Muscle of arm (tissue), 14 donors: ENCODE measurements at places on chromosomes 6 and 20. TPM values are rescaled to one million over a fixed set of nuclear protein-coding genes. Genes with fewer than 3 reads are reported as not detected.

DNA sequence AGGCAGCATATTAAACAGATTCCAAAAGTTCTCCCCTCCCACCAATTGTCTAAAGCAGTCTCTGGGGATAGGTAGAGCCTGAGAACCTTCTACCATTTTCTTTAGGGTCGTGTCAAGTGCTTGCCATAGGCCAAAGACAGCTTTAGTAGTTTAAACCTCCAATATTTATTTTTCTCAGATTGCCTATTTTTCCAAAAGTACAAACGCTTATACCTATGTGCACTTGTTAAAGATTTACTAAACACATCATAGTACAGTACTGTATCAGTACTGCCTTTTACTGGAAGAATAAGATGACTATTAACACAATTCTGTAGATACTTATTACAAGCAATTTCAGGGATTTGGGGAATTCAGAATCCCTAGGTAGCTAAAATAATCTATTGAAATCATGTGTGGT lies 29.4 kb downstream of the AKIRIN2 start:
- no peak for DNase-seq

GRCh38 chr6:80460257-80460865 lies 353.9 kb downstream of the BCKDHB start:
- no peak for DNase-seq

- no peak for DNase-seq
Measured at GRCh38 chr6:24763578-24763977, 11.2 kb upstream of the GMNN start.

DNA sequence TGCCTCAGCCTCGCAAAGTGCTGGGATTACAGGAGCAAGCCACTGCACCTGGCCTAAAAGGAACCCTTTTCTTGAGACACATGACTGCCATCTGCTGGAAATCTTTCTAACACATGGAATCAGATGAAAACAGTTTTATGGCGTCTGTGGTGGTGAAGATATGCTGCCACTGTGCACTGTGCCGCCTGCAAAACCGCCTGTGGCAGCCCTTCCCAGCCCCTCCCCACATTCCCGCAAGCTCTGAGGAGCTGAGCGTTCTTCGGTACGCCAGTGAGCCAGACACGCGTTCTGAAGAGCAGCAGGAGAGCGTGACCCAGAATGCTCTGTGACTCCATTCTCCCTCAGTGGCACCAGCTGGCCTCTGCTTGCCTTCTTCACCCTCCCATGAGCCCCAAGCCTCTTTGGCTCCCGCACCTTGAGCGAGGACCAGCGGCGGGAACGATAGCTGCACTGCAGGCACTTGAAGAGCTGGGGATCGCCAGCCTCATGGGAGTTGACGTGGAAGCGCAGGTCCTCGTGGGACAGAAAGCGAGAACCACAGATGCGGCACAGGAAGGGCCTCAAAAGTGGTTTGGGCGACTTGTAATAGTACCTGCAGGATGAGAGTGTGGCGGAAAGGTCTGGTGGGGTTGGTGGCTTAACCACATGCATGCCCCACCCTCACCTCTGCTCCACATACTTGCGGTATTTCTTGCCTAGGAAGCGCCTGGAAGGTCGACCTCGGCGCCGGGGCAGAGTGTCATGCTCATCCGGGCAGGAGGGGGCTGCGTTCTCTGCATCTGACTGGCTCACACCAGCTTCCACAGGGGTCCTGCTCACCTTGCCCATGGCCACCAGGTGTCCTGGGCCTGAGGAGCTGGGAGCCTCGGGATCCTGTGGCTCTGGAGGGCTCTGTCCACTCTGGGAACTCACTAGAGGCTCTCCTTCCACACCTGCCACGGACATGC lies 8.7 kb downstream of the ZNF335 start:
- no peak for DNase-seq

DNA sequence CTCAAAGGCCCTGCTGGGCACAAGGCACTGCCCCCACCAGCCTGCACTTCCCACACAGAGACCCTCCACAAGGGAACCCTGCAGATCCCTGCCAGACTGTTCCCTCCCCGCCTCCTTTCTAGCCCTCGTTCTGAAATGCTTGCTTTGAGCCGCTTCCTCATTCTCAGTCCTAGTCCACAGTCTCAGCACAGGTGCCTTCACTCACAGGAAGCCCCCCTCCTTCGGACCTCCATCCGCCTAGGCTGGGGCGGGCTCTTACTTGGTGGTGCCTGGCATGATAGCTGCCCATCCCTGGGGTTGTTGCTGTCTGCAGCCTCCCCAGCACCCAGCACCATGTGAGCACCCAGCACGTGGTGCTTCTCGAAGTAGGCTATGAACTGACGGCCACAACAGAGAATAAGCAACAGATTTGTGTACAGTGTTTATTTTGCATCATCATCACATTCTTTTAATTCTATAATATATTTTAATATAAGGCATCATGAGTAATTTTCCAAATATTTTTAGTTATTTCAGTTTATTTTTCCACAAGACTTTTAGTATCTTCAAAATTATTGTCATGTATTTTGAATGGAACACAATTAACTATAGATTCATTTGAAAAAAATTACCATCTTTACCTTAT lies 12.3 kb downstream of the CST5 start:
- no peak for DNase-seq

DNA sequence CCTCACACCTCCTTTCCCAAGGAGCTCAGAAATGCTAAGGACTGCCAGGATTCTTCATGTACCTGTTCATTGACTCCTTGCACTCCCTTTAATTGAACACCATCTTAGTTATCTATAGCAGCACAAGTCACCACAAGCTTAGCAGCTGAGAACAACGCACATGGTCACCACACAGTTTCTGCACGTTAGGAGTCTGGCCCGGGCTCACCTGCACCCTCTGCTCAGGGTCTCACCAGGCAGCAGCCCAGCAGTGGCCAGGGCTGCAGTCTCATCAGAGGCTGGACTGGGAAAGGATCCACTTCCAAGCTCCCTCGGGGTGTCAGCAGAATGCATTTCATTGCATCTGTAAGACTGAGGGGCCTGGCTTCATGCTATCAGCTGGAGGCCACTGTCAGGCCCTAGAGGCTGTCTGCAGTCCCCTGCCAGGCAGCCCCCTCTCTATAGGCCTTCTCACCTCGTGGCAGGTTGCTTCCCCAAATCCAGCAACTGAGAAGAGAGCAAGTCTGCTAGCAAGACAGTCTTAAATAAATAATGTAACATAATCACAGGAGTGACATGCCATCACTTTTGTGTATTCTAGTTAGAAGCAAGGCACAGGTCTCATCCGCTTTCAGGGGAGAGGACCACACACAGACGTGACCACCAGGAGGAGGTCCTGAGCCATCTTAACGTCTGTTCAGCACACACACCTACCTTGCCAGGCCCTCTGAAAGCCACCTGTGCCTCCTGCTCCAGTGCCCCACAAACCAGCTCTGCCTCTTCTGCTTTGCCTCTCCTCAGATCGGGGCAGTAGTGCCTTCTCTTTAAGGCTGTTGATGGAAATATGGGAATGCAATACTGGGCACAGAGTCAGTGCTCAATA lies 165.2 kb upstream of the CST7 start:
- no peak for DNase-seq

DNA sequence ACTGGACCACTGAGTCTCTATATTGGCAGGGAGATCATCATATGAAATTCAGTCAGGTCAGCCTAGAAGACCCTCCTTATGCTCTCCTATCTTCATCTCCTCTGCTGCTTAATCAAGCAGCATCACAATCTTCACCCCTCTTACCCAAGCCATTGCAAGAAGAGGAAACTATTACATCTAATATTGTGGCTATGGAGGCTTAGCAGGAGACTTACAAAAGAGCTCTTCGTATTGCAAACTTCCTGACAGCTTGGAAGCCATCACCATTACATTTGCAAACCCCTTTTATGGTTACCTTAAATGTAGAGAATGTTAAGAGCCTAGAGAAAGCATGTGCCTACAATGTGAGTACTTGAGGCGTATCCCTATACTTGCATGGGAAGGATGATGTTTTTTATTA lies 87.2 kb upstream of the STXBP5 start:
- DNase-seq = no peak

GRCh38 chr6:93136111-93136510 lies 283.2 kb downstream of the EPHA7 start:
- DNase-seq = no peak

GRCh38 chr6:27672113-27672799 lies 199.4 kb upstream of the ZNF184 start:
- DNase-seq = no peak

DNA sequence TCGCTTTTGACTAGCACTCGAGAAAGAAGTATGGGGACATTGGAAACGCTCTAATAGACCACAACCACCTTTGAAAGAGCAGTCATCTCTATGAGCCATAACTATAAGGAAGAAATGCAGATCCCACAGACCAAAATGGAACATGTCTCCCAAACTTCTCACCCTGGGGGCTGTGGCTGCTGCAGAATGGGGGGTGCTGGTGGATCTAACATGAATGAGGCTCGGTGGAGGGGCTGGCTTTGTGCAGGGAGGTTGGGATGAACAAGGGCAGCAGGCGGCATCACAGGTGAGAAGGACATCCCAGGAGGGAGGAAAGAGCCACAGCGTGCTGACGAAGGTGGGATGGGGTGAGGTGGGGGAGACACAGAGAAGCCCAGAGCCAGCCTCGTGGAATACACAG lies 10.5 kb upstream of the CCR6 start:
- DNase-seq = no peak

NNAT gene
- 610 TPM for polyA plus RNA-seq

SLC13A3 gene
- polyA plus RNA-seq = not detected

TRMT11 gene
- 21.3 TPM for polyA plus RNA-seq

WFDC12 gene
- not detected for polyA plus RNA-seq

TRIM10 gene
- polyA plus RNA-seq = 0.15 TPM

FERMT1 gene
- 0.32 TPM for polyA plus RNA-seq

LY6G6F gene
- not detected for polyA plus RNA-seq

TMEM170B gene
- polyA plus RNA-seq = 6.9 TPM

RAET1L gene
- 0.99 TPM for polyA plus RNA-seq

ZFP57 gene
- not detected for polyA plus RNA-seq
